ENCODE measurements at places on chromosomes 4 and X.

- DNase-seq: no peak
Measured at GRCh38 chr4:74206088-74206825, 48.3 kb downstream of the MTHFD2L start.

DNA sequence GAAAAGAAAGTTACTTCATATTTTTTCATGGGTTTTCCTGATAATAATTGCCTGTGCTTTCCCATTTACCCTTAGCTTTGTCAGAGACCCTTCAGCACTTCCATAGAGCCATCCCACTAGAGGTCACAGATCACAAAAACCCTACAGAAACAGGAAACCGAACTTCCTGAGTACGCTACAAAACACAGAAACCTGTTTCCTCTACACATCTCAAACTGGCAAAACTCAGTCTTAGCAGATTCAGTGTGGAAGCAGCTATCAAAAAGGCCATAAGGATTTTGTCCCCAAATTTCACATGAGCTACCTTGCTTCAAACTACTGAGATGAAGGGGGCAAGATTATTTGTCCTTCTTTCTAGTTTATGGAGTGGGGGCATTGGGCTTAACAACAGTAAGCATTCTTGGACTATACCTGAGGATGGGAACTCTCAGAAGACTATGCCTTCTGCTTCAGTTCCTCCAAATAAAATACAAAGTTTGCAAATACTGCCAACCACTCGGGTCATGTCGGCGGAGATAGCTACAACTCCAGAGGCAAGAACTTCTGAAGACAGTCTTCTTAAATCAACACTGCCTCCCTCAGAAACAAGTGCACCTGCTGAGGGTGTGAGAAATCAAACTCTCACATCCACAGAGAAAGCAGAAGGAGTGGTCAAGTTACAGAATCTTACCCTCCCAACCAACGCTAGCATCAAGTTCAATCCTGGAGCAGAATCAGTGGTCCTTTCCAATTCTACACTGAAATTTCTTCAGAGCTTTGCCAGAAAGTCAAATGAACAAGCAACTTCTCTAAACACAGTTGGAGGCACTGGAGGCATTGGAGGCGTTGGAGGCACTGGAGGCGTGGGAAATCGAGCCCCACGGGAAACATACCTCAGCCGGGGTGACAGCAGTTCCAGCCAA lies at the start of gene MMRN1:
Gene MMRN1, plus strand, starts transcription at position 206 of the 902 bp plus-strand sequence. Its CDS starts 118 bp downstream, at position 324.
- no peak for DNase-seq

- DNase-seq: no peak
Measured at GRCh38 chrX:16578218-16578617, 71.7 kb upstream of the S100G start.

GRCh38 chr4:113659127-113659526 lies 102.4 kb downstream of the CAMK2D start:
- DNase-seq: no peak

DNA sequence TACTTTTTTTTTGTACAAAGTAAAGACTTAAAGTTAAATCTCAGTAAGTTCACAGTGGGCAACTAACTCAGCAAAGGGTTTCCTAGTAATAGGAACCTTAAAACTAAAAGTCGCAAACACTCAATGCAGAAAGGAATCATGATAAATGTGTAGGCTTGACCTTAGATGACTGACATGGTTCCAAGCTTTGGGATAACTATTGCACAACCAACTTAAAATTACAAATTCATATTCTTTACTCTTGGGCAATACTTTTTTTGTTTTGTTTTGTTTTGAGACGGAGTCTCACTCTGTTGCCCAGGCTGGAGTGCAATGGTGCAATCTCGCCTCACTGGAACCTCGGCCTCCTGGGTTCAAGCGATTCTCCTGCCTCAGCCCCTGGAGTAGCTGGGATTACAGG lies 8.2 kb downstream of the ELOVL6 start:
- DNase-seq: no peak

- DNase-seq: no peak
Measured at GRCh38 chr4:32909736-32910135, 2189.6 kb downstream of the PCDH7 start.

DNA sequence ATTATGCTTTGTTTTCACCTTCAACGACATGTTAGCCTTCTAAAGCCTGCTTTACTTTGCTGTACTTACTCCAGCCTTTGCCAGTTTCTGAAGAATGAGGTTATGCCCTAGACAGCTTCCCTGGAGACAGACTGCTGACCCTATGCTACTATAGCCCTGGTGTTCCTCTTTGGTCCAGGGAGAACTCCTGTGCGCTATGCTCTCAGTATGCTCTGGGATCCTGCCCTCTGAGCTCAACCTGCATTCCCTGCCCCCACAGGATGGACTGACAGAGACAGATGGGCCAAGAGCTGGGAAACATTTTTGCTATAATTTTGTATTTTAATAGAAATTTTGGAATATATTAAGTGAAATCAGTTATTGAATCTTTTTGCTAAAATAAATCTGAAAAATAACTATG lies 425.9 kb downstream of the TMA16 start:
- no peak for DNase-seq

- no peak for DNase-seq
Measured at GRCh38 chr4:40548256-40548655, 81.4 kb downstream of the RBM47 start.

DNA sequence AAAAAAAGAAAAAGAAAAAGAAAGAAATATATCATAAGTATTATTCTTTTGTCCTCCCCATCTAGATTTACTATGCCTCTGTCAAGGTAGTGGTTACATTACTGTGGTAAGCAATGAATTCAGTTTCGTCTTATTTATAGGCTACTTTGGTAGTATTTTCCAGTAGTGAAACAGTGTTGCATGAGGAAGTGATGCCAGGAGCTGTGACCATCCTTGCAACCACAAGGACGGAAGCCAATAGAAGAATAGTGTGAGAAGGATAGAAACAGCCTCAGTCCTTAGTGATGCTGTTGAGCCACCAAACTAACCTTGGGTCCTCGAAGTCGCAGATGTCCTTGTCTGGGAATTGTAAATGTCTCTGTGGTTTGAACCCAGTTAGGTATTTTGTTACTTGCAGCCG lies 328.5 kb downstream of the PPP3CA start:
- DNase-seq: no peak

GRCh38 chr4:76301068-76301774 lies 5.3 kb upstream of the STBD1 start:
- DNase-seq: no peak

GRCh38 chrX:112672788-112673560 lies 6.8 kb downstream of the LHFPL1 start:
- no peak for DNase-seq

DNA sequence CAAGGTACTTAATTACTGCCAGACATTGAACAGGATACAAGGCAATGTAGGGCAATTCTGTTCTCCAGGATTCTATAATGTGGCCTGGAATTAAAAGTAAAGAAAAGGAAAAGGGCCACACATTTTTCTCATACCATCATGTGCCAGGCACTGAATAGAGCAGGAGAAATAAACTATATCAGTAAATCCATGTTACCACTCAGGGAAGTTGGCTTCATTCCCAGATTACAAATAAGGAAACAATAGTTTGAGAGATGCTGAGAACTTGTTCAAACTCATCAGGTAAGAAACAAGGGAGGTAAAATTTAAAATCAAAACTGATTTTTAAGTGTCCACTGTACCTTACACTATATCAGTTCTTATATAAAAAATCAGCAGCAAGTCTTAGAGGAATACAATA lies 645.0 kb upstream of the ATOH1 start:
- DNase-seq: no peak

GRCh38 chr4:31793907-31794306 lies 1073.7 kb downstream of the PCDH7 start:
- no peak for DNase-seq
